NCI-H187 (cell line): ENCODE measurements at places on chromosomes 4 and X.
A peak's percentile ranks its signal among the peaks of the same experiment; 100 is the strongest.

- DNase-seq = no peak
These were observed 82.2 kb downstream of the POLA1 start for GRCh38 chrX:24775891-24776290.

DNA sequence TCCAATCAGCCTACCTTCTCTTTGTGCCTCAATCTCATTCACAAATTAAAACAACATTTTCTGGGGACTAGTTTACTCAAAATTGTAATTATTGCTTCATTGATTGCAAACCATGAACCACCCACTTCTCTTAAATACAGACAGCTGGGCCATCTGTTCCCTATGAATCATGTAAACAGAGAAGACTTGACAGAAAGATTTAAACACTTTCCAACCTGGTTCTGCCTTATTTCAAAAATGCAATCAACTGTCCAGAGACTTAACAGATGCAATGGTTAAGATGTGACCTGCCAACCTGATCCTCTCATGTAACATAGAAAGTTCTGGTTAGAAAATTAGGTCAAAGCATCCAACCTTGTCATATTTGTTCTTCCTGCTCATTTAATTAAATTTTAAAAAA, 20.8 kb upstream of the SERTM2 start:
- no peak for DNase-seq

GRCh38 chrX:70196961-70197720, 19.9 kb downstream of the DGAT2L6 start:
- peak; percentile 5 for DNase-seq

DNA sequence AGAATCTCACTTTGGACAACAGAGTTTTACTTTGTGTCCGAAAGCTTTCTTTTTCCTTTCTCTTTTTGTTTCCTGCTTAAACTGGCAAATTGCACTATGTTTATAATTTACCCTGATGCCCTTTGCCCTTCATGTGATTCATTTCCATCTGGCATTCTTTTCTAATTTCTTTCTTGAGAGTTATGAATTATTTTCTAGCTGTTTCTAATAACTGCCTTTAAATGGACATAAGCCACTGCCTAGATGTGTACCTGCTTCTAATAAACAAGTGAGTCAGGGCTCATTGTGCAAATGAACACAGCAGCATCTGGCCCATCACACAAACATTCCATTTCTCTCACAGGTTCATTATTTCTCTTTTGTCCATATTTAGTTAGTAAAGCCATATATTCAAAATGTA, 242.3 kb upstream of the GPRIN3 start:
- DNase-seq = no peak

DNA sequence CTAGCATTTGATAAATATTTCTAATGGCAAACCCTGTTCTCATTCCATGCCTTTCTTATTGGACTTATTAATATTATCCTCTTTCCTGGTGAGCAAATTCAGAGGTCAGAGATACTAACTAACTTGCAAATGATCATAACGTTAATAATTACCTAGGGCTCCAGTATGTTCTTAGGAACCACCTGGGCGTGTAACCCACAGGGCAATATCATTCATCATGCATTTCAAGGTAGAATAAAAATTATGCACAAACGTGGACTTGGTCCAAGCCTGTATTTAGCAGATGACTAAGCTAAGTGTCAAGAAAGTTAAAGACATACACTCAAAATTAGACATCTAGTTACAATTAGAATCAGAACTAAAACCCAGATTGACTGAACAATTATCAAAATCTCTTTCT, 850.1 kb downstream of the TRIML1 start:
- DNase-seq = no peak

DNA sequence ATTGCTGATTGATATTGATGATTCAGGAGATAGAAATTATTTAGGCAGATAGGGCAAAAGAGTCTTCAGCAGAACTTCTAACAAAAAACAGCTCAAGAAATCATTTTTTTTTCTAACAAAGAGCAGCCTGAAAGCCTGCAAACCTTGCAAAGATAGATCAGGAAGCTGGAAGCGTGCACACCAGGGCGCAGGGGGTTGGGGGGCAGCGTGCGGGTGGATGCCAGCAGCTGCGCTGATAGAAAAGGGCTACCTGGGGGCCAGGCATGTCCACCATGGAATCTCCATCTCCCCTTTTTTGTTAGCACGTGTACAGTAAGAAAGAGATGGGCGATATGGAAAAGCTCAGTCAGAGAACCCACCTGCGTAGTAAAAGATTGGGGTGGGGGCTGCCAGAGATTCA, 1.7 kb upstream of the CCDC110 start:
- no peak for DNase-seq

- no peak for DNase-seq
These were observed 459.8 kb upstream of the FGF16 start for GRCh38 chrX:76987381-76987780.

DNA sequence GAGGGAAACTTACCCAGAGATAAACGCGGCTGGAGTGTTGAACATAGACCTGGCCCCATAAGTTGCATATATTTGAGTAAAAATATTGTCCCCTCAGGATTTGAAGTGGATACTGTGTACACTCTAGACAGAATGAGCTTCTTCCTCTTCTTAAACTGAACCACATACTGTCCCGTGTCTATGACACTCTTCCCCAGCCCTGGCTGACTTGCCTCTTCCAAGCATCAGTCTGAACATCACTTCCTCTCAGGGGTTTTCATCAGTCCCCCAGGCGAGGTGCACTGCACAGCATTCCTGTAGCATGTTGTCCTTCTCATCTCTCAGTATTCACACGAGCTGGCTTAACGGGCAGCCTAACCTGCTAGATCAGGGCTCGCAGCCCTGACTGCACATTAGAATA, 80.5 kb upstream of the TMEM150C start:
- DNase-seq = no peak

DNA sequence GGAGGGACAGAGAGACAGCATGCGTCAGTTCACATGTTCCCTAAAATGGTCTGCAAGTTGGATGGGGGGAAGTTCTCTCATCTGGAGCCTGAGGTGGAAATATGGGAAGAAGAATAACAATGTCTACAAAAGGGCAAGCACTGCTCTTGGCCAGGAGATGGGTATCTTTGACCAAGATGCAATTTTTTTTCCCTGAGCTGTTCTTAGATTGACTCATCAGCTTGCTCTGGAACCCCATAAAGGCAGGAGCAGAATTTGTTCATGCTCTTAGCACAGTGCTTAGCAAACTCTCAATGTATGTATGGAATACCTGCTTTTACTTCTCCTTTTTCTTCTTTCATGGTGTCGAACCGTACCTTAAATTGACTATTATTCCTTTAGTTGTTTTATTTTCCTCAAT, 90.5 kb upstream of the ZNF827 start:
- DNase-seq = no peak

DNA sequence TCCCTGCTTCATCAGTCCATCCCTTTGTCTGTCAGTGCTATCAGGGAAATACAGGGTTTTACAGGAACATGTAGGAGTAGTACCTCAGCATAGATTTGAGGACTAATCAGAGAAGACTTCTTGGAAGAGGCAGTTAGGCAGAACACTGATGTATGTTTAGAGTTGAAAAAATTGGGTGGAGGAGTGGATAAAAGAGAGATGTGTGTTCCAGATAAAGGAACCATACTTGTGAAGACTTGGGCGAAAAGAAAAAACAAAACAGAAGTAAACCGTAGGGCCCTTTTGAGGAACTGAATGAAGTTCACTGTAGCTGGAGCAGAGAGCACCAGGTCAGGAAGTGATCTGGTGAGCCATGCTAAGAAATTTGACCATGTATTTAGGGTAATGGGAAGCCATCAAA, 32.3 kb downstream of the AFF1 start:
- no peak for DNase-seq

DNA sequence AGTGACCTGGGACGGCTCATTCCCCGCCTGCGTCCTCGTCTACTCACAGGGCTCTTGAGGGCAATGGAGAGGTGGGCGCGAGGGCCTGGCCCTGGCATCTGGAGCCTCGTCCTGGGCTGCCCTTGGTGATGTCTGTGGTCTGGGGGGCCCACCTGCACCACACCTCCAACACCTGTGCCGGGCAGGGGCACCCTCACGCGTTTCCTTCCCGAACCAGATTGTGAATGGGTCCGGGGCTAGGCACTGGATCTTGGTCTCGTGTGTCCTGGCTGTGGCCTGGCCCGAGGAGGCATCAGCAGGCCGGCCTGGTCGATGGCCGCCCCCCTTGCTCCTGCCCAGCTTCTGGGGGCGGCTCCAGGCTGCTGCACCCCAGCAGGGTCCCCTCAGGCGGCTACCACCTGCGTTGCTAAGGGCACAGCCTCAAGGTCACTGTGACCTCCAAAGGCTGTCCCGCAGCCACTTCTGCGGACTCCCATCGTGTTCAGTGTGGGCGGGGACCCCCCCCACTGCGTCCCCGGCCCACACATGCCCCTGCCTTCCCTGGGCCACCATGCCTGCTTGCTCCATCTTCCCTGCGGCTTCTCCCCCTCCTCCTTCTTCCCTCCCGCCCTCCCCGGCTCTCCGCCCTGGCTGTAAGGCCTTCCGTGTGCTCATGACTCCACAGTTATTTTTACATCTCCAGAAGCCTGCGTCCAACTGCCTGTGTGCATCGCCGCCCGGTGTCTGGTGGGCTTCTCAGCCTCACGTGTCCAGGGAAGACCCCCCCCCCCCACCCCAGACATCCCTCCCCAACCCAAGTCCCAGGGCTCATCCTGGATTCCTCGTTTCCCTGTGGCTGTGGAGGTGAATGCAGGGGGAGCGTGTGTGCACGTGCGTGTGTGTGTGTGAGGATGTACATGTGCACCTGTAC, 3.8 kb downstream of the DOK7 start:
- no peak for DNase-seq

GRCh38 chr4:13533670-13534343, 10.5 kb downstream of the NKX3-2 start:
- no peak for DNase-seq

DNA sequence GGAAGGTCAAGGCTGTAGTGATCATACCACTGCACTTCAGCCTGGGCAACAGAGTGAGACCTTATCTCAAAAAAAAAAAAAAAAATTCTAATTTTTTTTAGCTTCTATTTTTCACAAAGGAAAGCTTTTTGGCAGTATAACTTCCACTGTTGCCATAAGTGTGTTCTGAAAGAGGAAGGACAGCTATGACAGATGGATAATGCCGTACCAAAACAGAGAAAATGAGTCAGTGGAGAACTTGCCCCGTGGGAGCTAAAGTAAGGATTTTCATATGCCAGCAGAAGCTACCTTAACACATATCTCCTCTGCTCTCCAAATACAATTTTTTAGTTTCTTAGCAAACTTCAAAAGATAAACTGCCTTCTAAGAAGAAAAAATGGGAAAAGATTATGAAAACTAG, 43.7 kb downstream of the RPS3A start:
- DNase-seq = no peak

- DNase-seq = no peak
These were observed 215.1 kb downstream of the DCHS2 start for GRCh38 chr4:154276496-154276895.

DNA sequence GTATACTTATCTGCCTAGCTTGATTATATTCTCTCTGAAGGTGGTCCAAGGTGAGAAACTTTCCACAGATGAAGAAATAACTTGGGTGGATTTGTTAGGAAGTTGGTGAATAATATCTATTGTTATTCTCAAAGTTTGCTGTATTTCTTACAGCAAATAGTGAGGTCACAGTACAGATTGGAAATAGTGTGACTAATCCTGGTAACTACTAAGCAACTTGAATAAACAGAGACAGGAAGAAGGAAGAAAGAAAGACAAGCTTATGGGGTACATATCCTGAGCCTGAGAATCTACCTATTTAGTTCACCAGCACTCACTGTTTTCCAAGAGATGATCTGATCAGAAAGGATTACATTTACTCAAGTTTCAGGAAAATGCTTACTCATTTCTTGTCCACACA, 1416.1 kb downstream of the RPA4 start:
- DNase-seq = no peak

DNA sequence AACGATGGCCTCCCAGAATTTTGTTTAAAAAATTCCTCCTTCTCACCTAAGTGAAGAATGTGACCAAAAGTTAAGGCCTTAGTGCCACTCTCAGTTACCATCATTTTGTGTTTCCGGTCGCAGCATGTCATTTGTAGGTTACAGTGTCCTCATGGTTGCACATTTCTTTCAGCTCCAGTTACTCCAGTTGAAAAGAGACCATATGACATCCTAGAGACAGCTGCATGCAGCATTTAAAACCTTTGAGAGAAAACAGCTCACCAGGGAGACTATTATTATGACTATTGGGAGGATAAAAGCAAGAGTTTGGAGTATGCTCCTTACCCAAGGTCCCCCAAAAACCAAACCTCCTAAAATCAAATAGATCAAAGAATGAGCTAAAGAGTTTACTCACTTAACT, 45.8 kb downstream of the MGARP start:
- DNase-seq = no peak

GRCh38 chrX:54530357-54530900, 410 bp downstream of the GNL3L start:
- no peak for DNase-seq

DNA sequence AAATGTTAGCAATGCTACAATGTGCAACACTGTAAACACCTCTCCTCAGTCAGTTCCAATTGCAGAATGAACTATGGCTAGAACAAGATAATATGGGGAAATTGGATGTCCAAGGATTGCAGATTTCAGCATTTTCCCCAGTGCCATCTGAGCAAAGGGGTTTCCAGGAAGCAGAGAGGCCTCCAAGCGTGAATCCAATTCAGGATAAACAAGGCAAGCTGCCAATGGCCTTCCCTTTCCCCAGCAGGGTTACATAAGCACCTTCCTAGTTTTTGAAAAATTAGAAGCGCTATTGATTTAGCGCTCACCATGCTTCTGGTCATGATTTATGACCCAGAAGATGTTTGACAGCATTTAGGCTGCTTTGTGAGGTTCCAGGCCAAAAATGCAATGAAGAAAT, 223.0 kb upstream of the GATB start:
- DNase-seq = no peak

DNA sequence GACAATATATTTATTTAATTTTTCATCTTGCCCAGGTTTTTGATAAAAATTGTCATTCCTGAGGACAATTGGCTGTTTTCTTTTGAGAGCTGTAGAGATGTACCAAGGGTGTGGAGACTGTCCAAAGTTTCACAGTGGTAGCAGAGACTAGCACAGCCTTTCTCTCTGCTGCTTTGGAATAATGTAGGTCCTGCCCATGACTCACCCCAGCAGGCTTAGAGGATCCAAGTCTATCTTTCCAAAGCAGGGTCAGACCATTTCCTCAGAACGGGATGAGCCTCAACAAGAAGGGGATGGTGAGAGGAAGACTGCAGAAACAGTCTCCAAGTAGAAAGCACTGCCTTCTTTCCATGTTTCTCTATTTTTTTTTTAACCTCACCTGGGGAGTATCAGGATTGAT, 131.5 kb upstream of the RPL34 start:
- no peak for DNase-seq

- DNase-seq = no peak
These were observed 46.5 kb downstream of the PPP2R2C start for GRCh38 chr4:6425911-6426310.
